Motor neuron (in vitro differentiated cells): ENCODE measurements at places on chromosomes 2 and 18. TPM values are rescaled to one million over a fixed set of nuclear protein-coding genes. Genes with fewer than 3 reads are reported as not detected.

The WDR54 gene
- 52.0 and 59.4 TPM in 2 replicates for total RNA-seq

The RND3 gene
- total RNA-seq = 129 and 140 TPM in 2 replicates

The HTR2B gene
- total RNA-seq = 0.38 and 0.63 TPM in 2 replicates

The PHOSPHO2 gene
- 4.1 and 4.8 TPM in 2 replicates for total RNA-seq

The UPP2 gene
- total RNA-seq = 0.15 TPM in 1 of 2 replicates, not detected in the other

The RIT2 gene
- 0.44 and 0.92 TPM in 2 replicates for total RNA-seq

The SOWAHC gene
- 6.1 and 7.4 TPM in 2 replicates for total RNA-seq

The TUBB6 gene
- total RNA-seq = 47.5 and 51.3 TPM in 2 replicates
